ENCODE measurements at places on chromosomes 2 and 18. TPM values are rescaled to one million over a fixed set of nuclear protein-coding genes. Genes with fewer than 3 reads are reported as not detected.
A peak's percentile ranks its signal among the peaks of the same experiment; 100 is the strongest.

- no peaks in the 10 kb centered on the region for H3K27me3 ChIP-seq
- no peak overlapping the region for H3K27ac ChIP-seq
- no peaks in the 10 kb centered on the region for H3K4me1 ChIP-seq
- no peak overlapping the region for H3K4me3 ChIP-seq
- DNase-seq, result no peak
- no peaks in the 10 kb centered on the region for H3K36me3 ChIP-seq
These were observed 134.2 kb downstream of the KCNJ3 start for GRCh38 chr2:154832711-154833110.

GRCh38 chr18:58288921-58289797, 245.1 kb downstream of the NEDD4L start:
- peaks cover 15% of the 10 kb centered on the region for H3K4me1 ChIP-seq
- H3K36me3 ChIP-seq, result no peaks in the 10 kb centered on the region
- peak; percentile 18 for DNase-seq
- no peak overlapping the region for H3K4me3 ChIP-seq

DNA sequence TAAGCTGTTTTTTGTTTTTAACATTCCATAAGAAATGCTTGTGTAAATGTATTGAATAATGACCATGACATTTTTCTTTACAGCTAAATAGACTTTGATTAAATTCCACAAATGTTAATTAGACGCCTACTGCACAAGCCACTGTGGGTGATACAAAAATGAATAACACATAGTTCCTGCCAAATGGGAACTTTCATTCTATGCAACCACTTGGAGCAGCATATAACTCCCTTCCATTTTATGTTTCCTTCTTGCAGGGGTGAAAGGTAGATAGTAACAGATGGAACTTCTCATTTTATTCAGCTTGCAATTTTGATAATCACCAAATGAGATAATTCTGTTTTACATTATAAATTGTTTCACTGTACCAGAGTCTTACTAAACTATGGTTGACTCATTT, 70.0 kb upstream of the THUMPD2 start:
- no peak overlapping the region for H3K4me3 ChIP-seq
- H3K27ac ChIP-seq, result no peak overlapping the region
- no peak for DNase-seq
- no peaks in the 10 kb centered on the region for H3K27me3 ChIP-seq
- H3K36me3 ChIP-seq, result no peaks in the 10 kb centered on the region

DNA sequence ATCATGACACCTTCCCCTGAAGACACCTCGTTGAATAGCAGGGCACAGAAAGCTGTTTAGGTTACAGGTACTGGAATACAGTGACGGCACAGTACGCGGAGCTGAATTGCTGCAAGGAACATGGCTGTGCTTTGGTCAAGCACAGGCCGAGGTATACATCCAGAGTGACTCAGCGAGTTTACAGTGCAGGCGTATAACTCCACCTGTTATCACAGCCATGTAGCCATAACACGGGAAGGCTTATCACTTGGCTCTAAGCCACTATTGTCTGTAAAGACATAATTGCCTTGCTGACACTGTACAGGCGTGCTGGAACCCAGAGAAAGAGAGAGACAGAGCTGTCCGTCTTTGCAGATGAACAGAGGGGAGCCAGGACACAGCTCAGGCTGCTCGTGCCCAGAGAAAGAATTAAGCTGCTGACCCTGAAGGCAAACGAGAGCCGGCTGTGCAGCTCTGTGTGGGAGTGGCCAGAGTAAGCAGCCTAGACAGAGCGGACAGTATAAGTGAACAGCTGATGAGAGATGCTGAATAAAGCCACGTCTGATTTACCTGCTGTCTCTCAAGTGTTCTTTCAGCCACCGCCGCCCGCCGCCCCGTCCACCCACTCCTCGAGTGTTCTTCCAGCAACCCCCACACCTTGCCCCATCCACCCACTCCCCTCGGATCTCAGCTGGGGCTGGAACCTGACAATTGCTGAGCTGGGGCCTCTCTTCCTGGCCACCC, 87.3 kb upstream of the PPP1CB start:
- no peaks in the 10 kb centered on the region for H3K27me3 ChIP-seq
- peaks cover 18% of the 10 kb centered on the region for H3K4me1 ChIP-seq
- DNase-seq, result peak; percentile 54
- H3K4me3 ChIP-seq, result no peak overlapping the region
- H3K27ac ChIP-seq, result no peak overlapping the region

DNA sequence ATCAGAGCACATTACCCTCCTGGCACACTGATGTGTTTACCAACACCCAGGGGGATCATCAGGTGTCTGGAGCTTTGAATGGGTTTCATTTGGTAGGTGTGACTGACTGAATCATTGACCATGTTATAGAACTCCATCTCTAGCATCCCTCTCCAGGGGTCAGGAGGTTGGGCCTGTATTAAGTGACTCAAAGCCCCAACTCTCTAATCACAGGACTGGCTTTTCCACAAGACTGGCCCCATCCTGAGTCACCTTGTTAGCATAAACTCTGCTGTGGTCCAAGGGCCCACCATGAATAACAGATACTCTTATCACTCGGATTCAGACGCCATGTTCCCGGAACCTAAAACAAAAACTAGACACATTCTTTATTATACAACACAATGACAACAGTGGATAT, 125.9 kb upstream of the NDUFV2 start:
- no peak overlapping the region for H3K4me3 ChIP-seq
- no peak for DNase-seq

DNA sequence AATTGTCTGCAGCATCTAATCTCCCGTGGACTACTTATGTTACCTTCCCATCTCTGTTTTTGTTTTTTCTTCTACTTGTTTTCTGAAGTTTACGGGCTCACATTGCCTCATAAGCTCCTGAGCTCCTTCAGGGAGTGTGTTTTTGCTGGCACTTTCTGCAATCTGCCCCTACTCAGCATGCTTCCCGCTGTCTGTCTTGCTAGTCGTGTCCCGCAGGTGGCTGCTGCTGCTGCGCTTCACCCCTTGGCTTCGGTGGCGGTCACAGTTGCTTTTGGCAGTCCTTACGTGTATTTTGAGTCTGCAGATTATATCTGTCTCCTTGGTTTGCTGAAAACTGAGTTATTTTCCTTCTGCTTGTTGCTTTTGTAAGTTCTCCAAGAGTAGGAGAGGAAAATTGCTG, 37.3 kb downstream of the FER1L5 start:
- H3K27ac ChIP-seq, result no peak overlapping the region
- H3K27me3 ChIP-seq, result no peaks in the 10 kb centered on the region
- H3K4me3 ChIP-seq, result no peak overlapping the region
- H3K4me1 ChIP-seq, result peaks cover 4% of the 10 kb centered on the region
- DNase-seq, result no peak
- H3K36me3 ChIP-seq, result no peaks in the 10 kb centered on the region

DNA sequence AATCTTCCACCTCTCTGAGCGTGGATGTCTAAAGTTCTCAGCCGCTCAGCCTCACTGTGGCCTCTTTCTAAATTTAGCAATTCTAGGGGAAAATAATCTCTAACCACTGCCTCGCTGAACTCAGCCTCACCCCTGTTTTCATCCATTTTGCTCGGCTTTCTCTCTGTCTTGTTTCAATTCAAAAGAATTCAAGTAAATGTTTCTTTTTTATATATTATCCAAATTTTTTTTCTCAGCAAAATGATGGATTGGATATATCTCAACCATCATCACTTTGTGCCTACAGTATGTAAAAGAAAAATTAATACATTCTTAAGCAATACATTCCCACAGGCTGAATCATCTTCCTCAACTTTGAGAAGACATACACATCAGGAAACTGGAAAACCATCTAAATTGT, 24.0 kb upstream of the GALNT5 start:
- DNase-seq, result no peak
- no peak overlapping the region for H3K4me3 ChIP-seq
- H3K36me3 ChIP-seq, result no peaks in the 10 kb centered on the region
- H3K27ac ChIP-seq, result no peak overlapping the region

GRCh38 chr18:72544092-72544886, at the start of gene CBLN2:
Gene CBLN2 (minus strand): TSS chr18:72544342. CDS start chr18:72542160, 2,182 bp downstream.
- peak within 1 kb of the TSS; percentile 44 for H3K4me3 ChIP-seq
- no peak within 1 kb of the TSS for H3K27ac ChIP-seq
- peaks cover 100% of the 10 kb centered on the region for H3K27me3 ChIP-seq
- no peaks in the 10 kb centered on the region for H3K36me3 ChIP-seq
- H3K4me1 ChIP-seq, result no peaks in the 10 kb centered on the region
- peak; percentile 91 for DNase-seq

DNA sequence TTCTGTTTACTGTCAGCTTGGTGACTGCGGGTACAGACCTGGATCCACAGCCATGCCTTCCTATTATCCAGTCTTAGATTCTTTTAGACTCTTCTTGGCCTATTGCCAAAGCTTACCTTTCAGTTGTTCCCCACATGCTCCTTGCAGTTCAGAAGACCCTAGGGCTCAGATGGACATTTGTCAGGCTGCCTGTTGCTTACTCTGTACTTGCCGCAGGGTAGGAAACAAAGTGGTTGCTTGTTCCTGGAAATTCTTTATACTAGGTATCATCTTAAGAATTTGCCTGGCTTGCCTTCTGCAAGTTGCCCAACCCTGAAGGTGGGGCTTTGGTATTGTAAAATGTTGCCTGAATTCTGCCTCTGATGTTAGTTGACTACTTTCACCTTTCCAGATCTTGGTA, 24.4 kb downstream of the CD28 start:
- H3K4me3 ChIP-seq, result no peak overlapping the region
- H3K27me3 ChIP-seq, result no peaks in the 10 kb centered on the region
- no peaks in the 10 kb centered on the region for H3K4me1 ChIP-seq
- H3K27ac ChIP-seq, result no peak overlapping the region

DNA sequence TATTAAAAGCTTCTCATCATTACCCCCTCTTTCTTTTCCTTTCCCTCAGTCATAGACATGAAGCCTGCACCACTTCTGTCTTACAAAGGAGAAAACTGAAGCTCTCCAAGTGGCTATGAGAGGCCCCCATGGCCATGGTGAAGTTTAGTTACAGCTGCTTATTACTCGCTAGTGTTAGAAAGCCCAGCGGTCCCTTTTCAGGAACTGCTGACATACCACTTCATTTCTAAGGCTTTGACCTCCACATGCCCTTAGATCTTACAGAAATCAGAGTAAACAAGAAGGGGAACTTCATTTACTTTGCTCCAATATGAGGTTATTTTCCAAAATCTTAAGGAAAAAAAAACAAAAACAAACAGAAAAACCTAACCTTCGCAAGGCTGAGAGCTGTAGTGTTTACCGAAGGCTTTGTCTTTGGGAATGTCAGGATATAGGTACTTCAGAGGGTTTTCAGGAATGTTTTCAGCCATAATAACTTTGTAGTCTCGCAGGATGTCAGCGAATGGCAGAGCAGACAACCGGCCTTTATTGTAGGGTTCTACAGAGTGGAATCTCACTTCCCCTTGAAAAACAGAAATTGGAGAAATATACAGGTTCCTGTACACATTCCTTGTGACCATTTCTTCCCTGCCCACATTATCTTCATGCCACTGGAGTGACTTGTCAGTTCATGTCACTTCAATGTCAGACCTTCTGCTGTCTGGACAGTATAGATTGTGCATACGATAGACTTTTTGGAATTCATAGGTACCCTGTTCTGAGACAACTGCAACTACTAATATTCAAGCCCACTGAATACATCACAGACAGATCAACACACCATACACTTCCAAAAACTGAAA, 18.8 kb upstream of the STAT1 start:
- H3K36me3 ChIP-seq, result no peaks in the 10 kb centered on the region
- no peak overlapping the region for H3K27ac ChIP-seq
- H3K4me1 ChIP-seq, result no peaks in the 10 kb centered on the region
- H3K27me3 ChIP-seq, result no peaks in the 10 kb centered on the region

DNA sequence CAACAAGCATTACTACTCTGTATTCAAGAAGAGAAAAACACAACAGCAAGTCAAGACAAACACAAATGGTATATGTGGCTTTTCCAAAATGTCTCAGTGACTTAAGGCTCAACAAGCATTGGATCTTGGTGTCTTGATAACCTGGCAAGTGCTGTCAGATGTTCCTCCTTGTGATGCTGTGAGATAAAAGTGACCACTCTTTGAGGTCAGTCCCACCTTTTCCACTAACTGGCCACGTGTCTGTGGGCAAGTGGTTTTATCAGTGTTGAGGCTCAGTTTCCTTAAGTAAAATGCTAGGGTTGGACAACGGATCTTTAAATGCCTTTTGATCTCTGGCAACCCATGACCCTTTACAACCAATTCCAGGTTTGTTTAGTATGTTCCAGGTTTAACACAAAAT, 98.7 kb downstream of the BCL2 start:
- H3K4me3 ChIP-seq, result no peak overlapping the region
- no peak overlapping the region for H3K27ac ChIP-seq
- no peaks in the 10 kb centered on the region for H3K36me3 ChIP-seq
- no peaks in the 10 kb centered on the region for H3K4me1 ChIP-seq

DNA sequence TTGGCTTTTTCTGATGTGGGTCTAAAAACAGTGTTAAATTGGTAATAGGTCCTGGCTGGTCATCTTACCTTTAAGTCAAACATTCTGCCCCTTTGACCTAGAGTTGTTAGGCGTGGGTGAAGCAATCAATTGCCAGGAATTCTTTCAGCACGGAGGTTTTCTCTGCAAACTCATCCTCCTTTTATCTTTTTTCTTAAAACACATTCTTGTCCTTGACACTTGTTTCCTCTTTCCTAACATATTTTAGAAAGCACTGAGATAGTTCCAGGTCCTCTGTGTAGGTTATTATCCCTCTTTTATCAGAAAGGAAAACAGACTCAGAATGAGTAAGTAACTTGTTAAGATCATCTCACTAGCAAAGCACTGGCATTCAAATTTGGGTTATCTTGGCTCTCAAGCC, 18.6 kb upstream of the AP1S3 start:
- DNase-seq, result no peak
- H3K4me1 ChIP-seq, result peaks cover 5% of the 10 kb centered on the region
- H3K27ac ChIP-seq, result no peak overlapping the region
- no peaks in the 10 kb centered on the region for H3K36me3 ChIP-seq
- no peak overlapping the region for H3K4me3 ChIP-seq

The FZD7 gene
- total RNA-seq, result 106 TPM

The CRYGC gene
- not detected for total RNA-seq

The SCN7A gene
- 1.0 TPM for total RNA-seq

The UPP2 gene
- not detected for total RNA-seq
